Cardiac muscle cell (in vitro differentiated cells and primary cell): ENCODE measurements at places on chromosomes 11 and 22. TPM values are rescaled to one million over a fixed set of nuclear protein-coding genes. Genes with fewer than 3 reads are reported as not detected.

Gene TSSK2
- not detected in 2 replicates for total RNA-seq

DNA sequence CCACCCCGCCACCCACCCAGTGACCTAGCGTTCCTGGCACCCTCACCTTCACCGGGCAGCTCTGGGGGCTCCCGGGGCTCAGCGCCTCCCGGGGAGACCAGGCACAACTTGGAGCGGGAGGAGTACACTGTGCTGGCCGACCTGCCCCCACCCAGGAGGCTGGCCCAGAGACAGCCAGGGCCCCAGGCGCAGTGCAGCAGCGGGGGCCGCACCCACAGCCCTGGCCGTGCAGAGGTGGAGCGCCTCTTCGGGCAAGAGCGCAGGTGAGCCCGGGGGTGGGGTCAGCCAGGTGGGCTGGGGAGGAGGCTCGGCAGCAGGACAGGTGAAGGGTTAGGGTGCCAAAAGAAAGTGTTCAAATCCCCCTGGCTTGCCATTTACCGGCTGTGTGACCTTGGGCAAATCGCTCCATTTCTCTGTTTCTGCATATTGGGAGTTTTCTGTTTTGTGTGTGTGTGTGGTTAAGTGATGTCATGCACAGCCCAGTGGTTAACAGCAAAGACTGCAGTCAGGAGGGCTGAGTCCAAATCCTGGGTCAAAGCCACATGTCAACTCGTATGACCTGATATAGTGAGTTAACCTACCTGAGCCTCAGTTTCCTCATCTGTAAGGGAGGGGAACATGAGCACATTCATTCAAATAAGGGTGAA is 29.5 kb downstream of the TRIOBP start:
- H3K27me3 ChIP-seq: no peaks in the 10 kb centered on the region
- H3K36me3 ChIP-seq: no peaks in the 10 kb centered on the region
- H3K27ac ChIP-seq: no peak overlapping the region
- H3K4me3 ChIP-seq: no peak overlapping the region
- no peak for DNase-seq
- H3K4me1 ChIP-seq: no peaks in the 10 kb centered on the region

DNA sequence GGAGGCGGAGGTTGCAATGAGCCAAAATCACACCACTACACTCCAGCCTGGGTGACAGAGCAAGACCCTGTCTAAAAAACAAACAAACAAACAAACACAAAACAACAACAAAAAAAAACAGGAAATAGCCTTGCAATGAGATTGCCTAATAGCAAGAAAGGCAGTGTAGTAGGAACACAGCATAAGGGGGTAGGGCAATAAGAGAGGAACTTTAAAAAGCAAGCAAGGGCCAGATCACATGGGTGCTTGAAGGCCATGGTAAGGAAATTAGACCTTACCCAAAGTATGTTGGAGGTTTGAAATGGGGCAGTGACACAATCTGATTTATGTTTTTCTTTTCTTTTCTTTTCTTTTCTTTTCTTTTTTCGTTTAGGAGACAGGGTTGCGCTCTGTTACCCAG is 34.7 kb upstream of the NRIP3 start:
- H3K36me3 ChIP-seq: no peaks in the 10 kb centered on the region
- DNase-seq: no peak
- H3K27ac ChIP-seq: no peak overlapping the region
- H3K27me3 ChIP-seq: no peaks in the 10 kb centered on the region
- no peak overlapping the region for H3K4me3 ChIP-seq

Gene OR6T1
- not detected in 2 replicates for total RNA-seq

DNA sequence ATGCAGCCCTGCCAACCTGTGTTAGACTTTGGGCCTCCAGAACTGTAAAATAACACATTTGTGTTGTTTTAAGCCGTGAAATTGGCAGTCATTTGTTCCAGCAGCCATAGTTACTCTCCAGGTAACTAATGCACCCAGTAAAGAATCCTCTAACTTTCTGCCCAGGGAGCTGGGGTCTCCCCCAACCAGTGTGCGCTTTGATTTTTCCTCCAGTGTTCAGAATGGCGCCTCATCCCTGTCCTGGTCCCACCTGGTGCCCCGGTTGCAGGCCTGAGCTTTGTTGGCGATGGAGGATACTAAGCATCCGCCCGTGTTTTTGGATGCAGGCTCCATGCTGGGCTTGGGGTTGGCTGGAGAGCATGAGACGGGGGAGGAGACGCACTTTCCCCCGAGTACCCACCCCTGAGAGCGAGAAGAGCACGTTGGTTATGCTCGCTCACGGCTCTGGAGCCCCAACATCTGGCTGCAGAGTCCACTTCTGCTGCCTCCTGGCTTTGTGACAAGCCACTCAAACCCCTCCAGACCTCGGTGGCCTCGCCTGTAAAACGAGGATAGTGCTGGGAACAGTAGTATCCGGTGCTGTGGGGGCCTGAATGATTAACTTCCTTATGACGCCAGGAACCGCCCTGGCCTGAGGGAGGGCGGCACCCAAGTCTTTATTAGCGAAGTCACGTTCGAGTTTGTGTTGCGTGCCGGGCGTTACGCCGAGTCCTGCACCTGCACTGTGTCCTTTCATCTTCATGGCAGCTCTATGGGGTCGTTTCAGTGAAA is 25.8 kb downstream of the MRGPRD start:
- peaks cover 11% of the 10 kb centered on the region for H3K4me1 ChIP-seq
- no peak overlapping the region for H3K4me3 ChIP-seq
- no peaks in the 10 kb centered on the region for H3K36me3 ChIP-seq

Gene APOA1
- total RNA-seq: 56.3 and 85.9 TPM in 2 replicates
